ENCODE measurements at places on chromosomes 13 and 19.

GRCh38 chr19:33216198-33216830, 9.3 kb downstream of the SLC7A10 start:
- DNase-seq: no peak

DNA sequence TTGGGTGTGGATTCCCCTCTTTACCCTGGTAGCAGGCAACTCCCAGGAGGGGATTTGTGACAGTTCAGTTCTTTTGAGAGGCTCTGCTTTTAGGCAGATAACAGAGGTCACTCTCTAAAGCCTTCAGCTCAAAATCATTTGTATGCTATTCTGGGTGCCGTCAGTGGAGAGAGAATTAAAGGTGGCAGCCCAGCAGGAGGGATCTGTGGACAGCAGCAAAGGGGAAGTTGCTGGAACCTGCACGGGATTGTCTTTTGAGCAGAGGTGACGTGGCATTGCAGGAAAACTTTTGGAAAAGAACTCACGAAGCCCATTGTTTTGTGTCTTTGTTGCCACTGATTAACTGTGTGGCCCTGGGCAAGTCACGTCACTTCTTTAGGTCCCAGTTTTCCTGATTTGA, 62.4 kb upstream of the C1QTNF9 start:
- DNase-seq: no peak

- DNase-seq: no peak
Measured at GRCh38 chr13:38674208-38674607, 12.7 kb upstream of the FREM2 start.

DNA sequence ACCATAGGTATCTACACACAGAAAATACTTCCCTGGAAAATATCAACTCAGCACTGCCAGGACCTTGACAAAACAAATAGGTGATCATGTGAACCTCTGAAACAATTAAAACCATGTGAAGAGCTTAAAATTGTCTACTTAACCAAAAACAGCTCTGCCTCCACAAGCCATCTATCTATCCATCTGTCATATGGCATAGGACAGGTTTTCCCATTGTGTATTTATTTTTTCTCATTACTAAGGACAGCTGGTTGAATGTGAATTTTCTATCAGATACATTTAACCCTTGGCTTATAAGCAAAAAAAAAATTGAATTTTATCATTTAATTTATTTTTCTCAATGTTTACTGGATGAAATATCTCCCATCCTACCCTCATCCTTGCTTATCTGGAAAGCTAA, 279.5 kb downstream of the PCDH9 start:
- DNase-seq: no peak

Measured in fibroblast of mammary gland (primary cell).